Activated CD8-positive, alpha-beta memory T cell treated with anti-CD3 and anti-CD28 coated beads for 1 hour (primary cell): ENCODE measurements at places on chromosomes 7 and 10.

DNA sequence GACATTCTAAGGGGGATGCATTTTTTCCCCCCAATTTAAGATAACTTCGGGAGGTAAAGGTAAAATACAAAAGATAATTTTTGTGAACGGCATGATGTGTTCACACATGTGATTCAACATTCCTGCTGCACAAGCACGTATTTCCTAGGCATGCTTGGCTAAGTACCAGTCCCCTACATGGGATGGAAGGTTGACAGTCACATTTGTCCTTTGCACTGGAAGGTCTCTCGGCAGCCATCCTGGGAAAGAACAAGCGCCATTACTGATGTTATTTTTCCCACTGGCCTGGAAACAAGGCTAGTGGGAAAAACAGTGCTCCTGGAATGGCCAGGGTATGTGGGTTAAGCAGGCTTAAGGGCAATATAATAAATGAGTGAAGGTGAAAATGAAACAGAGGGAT is 276.2 kb upstream of the AOAH start:
- no peak for DNase-seq

- no peak for DNase-seq
Measured at GRCh38 chr7:67423065-67423464, 426.4 kb downstream of the TYW1 start.

- no peak for DNase-seq
Measured at GRCh38 chr7:137316648-137317353, 26.7 kb downstream of the PTN start.

GRCh38 chr7:82677493-82677892 is 233.9 kb upstream of the CACNA2D1 start:
- peak; percentile 11 for DNase-seq

GRCh38 chr7:68823996-68824780 is 774.1 kb upstream of the AUTS2 start:
- DNase-seq = no peak

DNA sequence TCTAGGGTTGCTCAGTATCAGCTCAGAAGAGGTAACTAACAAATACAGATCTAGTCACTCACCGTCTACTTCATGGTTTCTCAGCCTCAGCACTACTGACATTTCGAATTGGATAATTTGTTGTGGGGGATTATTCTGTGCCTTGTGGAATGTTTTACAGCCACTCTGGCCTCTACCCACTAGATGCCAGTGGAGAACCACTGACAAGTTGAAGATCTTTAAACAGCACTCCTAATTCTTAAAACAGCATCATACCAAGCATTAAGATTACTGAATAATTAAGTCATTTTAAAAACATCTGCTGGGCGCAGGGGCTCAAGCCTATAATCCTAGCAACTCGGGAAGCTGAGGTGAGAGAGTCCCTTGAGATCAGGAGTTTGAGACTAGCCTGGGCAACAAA is 82.6 kb downstream of the UPF2 start:
- DNase-seq = no peak

GRCh38 chr10:66917104-66917503 is 8.7 kb upstream of the LRRTM3 start:
- DNase-seq = no peak

GRCh38 chr7:149717481-149717880 is 55.9 kb downstream of the ZNF467 start:
- DNase-seq = no peak

DNA sequence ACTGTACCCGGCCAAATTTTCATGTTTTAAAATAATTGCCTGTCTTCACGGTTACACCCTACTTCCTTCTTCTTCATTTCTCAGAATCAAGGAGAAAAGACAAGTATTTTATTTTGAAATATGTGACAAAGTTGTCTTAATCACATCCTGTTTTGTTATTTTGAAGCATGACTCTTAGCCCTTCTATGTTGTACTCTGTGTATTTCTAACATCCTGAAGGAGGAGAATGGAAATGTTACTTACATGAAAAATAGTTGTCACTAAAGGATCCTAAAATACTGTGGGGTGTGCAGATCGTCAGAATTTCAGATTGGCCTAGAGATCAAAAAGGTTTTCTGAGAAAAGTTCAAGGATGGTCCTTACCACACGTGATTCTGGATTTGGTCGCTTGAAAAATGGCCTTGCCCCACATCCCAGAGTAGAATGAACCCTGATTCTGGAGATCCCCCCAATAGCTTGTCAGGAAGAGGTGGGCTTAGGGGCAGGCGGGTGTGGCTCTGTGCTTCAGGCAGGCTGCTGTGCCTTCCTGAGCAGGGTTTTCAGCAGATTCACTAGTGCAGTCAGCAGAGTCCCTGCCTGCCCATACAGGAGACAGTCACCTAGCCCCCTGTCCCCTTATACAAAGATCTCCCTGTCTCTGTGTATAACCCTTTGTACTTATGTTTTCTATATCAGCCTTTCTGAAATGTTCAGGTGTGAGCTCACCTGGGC is 8.6 kb downstream of the UPP1 start:
- DNase-seq = no peak

DNA sequence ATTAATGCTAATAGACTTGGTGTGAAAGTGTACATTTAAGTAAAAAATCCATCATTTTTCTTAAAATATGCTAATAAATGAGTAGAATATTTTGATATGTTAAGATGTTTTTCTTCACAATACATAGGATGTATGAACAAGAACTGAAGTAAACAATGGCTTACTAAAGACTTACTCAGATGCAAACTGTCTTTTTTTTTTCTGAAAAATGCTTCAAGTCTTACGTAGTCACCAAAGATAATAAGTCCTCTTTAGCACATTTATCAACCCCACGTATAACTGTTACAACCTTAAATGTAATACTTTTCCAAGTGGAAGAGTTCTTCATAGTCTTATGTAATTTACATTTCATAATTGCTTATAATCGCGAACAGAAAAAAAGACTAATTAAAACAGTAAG is 54.8 kb downstream of the MDFIC start:
- no peak for DNase-seq

DNA sequence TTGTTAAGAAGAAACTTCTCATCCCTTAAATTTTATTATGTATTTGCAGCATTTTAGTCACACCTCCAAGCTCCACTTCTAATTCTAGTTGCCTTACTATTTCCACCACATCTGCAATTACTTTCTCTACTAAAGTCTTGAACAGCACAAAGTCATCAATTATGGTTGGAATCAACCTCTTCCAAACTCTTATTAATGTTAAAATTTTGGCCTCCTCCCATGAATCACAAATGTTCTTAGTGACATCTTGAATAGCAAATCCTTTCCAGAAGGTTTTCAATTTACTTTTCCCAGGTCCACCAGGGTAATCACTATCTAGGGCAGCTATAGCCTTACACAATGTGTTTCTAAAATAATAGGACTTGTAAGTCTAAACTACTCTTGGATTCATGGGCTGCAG is 126.3 kb upstream of the POM121L12 start:
- no peak for DNase-seq

DNA sequence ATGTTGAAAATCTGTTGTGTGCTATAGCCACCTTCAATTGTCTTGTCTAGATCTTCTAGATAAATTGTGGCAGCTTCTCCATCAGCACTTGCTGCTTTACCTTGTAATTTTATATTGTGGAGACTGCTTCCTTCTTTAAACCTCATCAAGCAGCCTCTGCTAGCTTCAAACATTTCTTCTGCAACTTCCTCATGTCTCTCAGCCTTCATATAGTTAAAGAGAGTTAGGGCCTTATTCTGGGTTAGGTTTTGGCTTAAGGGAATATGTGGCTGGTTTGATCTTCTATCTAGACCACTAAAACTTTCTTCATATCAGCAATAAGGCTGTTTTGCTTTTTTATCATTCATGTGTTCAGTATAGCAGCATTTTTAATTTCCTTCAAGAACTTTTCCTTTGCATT is 128.2 kb downstream of the ADAM22 start:
- DNase-seq = no peak

DNA sequence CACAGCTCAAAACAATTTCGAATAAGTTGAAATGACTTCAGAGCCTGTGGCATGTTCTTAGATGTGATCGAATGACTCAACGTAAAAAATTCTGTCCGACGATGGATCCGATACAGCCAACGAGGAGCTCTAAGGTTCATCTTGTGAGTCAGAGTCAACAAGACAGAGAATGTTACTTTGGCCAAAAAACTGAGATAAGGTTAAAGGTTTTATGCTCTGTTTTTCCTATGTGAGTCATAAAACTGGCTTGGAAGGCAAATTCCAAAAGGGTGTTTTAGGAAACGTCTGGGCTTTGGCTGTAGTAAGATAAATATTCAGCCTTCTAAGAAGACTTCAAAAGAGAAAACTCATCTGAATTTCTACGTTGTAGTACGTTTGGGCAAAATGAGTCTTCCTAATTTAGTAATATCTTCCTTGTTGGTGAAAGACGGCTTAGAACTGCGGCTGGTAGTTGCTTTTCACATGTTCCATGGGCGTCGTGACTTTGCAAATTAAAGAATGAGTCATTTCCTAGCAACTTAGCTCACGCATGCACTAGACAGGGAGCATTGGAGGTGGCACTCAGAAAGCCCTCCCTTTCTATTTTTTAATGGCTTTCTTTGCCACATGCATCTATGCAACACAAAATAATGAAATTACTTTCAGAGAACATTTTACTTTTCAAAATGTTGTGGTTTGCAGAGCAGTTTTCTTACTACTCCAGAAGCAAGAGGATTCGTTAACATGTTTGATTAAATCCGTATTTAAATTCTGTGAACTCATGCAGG is 28.2 kb downstream of the PFKP start:
- DNase-seq = no peak

DNA sequence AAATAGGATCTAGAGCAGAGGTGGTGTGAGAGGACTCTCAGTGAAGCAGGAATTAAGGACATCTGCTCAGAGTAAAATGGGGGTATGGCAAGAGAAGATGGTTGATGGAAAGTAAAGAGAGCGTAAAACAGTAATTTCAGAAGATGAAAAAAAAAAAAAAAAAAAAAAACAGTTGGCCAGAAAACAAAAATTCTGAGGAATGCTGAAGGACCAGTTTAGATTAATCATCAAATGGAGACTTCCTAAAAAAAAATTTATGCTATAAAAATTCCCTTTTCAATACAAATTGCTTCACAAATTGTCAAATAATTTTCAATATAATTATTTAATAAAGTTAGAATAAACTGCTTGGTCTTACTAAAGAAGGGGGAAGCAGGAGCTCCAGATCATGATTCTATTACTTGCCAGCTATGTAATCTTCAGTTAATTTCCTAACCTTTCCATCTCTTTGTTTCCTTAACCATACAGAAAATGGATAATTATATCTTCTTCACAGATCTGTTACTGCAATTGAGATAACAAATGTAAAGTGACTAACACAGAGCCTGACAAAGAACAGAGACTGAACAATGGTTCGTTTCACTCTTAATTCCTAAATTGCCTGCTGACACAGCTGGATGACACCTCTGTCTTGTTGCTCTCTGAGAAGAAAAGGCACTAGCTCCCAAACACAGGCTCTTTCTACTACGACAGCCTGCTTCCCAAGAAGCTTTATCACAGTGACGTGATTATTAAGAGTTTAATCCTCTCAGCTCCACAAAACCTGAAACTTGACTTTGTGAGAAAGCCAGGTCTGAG is 64.9 kb upstream of the GPR22 start:
- no peak for DNase-seq

GRCh38 chr7:150811-151221 is 41.6 kb upstream of the FAM20C start:
- DNase-seq = no peak

DNA sequence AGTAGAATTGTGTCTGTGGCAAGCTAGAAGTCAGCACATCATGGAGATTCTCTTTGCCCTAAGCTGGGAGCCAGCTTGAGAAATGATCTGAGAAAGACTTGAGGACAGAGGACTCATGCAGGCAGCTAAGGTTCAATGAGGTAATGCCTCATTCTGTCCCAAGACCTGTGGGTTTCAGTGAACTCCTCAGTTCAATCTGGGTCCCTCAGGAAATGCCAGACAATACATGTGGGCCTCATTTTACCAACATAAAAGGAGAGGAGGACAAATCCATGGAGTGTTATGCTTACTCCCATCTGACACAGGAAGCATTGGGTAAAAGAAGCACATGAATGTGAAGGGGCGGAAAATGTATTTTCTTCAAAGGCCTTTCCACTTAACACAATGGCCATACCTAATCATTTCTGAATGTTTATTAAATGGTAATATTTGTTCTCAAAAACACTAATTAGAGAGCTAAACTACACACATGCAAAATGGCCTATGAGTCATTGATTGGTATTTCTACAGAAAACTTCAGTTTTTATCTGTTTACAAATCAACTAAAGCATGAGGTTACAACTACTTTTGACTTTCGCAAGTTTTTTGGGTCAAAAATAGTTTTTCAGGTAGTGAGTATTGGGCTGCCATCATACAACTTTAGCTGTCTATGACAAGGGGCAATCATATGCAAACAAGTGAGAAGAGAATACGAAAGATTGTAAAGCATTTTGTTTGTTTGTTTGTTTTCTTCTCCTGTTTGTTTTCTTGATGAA is 205.3 kb downstream of the CHRM2 start:
- no peak for DNase-seq

DNA sequence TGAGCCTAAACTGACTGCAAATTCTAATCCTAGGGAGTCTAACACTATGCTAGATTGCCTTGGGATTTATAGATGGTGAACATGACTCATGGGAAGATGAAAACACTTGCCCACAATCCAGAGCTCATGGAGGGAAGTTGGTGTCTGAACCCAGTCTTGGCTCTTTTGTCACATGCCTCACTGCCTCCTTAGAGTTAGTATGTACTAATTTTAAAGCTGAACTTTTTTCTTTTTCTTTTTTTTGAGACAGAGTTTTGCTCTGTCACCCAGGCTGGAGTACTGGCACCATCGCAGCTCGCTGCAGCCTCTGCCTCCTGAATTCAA is 14.4 kb downstream of the MRPL32 start:
- DNase-seq = no peak

- no peak for DNase-seq
Measured at GRCh38 chr7:123170333-123171246, 29.2 kb downstream of the SLC13A1 start.

GRCh38 chr10:75035975-75036708 is 75.3 kb upstream of the SAMD8 start:
- no peak for DNase-seq

DNA sequence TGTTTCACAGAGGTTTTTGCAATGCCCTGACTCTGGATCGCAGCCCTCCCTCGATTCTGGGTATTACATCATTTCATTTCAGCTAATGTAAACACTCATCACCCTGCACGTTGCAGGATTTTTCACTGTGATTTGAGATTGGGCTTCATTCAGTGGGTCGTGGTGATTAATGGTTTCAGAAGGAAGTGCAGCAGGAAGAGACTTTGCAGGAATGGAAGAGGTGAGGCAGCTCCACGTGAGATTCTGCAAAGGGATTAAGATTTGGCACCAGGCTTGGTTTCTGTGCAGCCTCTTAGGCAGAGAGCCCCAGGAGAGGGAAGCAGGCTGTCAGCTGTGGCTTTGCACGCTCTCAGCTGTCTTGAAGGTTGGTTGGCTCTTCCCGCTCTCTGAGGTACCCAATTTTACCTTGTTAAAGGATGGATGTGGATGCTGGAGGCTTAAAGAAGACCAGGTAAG is 95.2 kb downstream of the PLCE1 start:
- DNase-seq = no peak

GRCh38 chr7:150447966-150448788 is 2.3 kb upstream of the GIMAP8 start:
- no peak for DNase-seq

DNA sequence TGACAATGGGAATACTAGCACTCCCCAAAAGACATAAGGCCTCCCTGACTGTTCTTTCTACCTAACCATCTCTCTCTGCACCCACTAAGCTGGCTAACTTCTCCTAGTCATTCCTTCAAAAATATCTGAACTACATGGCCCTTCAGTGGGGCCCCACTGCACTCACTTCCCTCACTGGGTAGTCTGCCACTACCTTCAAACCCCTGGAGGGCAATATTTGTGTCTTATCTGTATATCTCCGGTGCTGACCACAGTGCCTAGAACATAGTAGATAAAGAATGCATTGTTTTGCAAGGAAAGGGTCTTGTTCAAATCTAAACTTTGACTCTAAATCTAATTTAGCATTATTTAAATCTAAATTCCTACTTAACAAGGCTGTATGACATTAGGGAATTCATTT is 44.3 kb downstream of the CACUL1 start:
- no peak for DNase-seq
